Lung (tissue), 17 donors: ENCODE measurements at places on chromosomes 1 and 21. TPM values are rescaled to one million over a fixed set of nuclear protein-coding genes. Genes with fewer than 3 reads are reported as not detected.

CLCA1 gene
- polyA plus RNA-seq: not detected

BMP8A gene
- polyA plus RNA-seq: not detected

KANK4 gene
- polyA plus RNA-seq: 0.10 TPM

DNALI1 gene
- polyA plus RNA-seq: 31.2 TPM

RAP1A gene
- polyA plus RNA-seq: 72.2 TPM

SH2D2A gene
- 3.0 TPM for polyA plus RNA-seq

NBPF20 gene
- 0.63 TPM for polyA plus RNA-seq

- peak; percentile 20 for DNase-seq
These were observed 4.1 kb upstream of the BTG3 start for GRCh38 chr21:17616831-17617230.

DNA sequence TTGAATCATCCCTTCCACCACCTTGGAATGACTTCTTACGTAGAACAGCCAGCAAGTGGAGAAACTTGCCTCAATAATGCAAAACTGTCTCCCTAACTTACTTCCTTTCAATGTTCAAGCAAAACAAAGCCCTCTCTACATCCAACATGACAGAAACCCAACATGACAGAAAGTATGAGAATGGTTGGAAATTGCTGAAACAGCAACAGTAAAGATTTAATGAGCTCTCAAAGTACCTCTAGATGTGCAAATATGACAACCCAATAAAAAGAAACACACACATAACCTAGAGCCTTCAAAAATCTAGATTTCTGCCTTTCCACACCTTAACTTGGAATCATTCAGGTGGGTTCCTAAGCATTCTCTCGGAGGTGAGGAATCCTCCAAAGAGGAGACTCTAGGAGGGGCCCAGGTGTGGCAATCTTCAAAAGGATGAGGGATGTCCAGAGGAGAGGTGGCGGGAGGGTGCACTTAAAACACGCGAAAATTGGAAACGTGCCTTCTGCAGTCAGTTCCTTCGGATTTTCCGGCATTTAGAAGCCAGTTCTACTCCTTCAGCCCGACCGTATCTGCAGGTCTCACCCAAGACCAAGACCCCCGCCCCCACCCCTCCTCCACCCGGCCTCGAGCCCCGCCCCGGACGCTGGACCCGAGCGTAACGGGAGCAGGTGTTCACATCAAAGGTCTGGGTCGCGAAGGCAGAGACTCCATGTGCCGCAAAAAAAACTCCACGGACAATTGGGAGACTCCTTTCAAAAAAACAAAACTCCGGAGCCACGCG, 996 bp upstream of the MGST3 start:
- DNase-seq: no peak

GRCh38 chr1:36851595-36851994, 182.7 kb downstream of the GRIK3 start:
- DNase-seq: no peak

DNA sequence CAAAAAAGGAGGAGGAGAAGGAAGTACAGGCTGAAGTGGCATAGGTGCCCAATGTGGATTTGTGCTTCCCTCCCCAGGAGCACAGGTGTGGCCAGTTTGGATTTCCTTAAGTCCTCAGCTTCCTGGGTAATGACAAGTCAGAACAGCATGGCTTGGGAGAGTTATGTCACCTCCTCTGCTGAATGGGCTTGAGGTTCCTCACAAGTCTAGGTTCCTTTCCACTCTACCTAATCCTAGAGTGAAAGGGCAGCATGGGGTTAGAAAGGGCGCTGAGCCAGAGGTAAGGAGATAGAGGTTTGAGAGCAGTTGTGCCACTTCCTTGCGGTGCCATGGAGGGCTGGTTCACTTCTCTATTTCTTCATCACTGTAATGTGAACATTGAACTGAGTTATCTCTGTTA, 35.5 kb upstream of the IL20 start:
- DNase-seq: no peak

GRCh38 chr1:192920412-192920811, 111.6 kb downstream of the RGS2 start:
- no peak for DNase-seq

- peak; percentile 54 for DNase-seq
These were observed 12.8 kb upstream of the LMX1A start for GRCh38 chr1:165369255-165369848.

DNA sequence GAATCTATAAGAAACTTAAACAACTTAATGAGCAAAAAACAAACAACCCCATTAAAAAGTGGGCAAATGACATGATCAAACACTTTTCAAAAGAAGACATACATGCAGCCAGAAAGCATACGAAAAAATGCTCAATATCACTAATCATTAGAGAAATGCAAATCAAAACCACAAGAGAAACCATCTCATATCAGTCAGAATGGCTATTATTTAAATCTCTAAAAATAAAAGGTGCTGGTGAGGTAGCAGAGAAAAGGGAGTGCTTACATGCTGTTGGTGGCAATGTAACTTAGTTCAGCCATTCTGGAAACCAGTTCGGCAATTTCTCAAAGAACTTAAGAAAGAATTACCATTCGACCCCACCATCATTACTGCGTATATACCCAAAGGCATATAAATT, 147.7 kb downstream of the FAF1 start:
- DNase-seq: no peak

DNA sequence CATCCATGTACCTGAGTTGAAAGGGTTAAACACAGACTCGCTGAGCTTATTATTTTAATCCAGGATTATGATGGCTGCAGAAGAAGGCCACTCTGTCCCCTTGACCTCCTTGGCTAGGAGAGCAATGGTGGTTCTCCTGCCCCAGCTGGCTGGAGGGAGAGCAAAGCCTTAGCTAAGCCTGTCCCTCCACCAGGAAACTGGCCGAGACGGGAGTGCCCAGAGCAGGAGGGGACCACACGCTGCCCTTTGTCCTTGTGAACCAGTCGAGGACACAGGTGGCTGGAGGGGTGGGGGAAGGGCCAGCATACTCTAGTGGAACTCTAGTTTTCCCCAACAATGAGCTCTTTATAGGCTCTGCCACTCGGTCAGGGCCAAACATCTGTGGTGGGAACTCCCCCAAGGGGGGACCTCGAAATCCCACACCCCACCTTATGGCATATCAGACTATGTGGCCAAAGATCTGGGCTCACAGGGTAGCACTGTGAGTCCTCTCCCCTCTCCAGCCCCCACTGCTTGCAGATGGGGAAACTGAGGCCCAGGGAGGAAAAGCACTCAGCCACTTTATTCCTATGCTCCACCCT, 12.9 kb downstream of the KIAA1614 start:
- DNase-seq: no peak

DNA sequence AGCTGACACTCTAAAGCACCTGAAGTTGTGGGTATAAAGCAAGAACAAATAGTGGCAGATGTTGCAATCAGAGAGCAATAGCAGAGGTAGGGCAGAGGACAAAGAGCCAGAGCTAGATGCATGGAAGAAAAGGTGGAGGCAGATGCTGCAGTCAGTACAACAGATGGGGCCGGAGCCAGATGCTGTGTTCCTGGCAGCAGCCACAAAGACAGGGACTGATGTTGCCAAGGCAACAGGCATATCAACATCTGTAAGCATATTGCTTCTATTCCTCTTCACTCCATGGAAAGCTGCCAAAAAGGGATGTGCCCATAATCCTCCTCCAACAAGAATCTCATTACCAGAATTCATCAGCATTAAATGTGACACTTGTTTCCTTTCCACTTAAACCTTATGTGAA, 108.0 kb downstream of the TNNI3K start:
- DNase-seq: peak; percentile 75

DNA sequence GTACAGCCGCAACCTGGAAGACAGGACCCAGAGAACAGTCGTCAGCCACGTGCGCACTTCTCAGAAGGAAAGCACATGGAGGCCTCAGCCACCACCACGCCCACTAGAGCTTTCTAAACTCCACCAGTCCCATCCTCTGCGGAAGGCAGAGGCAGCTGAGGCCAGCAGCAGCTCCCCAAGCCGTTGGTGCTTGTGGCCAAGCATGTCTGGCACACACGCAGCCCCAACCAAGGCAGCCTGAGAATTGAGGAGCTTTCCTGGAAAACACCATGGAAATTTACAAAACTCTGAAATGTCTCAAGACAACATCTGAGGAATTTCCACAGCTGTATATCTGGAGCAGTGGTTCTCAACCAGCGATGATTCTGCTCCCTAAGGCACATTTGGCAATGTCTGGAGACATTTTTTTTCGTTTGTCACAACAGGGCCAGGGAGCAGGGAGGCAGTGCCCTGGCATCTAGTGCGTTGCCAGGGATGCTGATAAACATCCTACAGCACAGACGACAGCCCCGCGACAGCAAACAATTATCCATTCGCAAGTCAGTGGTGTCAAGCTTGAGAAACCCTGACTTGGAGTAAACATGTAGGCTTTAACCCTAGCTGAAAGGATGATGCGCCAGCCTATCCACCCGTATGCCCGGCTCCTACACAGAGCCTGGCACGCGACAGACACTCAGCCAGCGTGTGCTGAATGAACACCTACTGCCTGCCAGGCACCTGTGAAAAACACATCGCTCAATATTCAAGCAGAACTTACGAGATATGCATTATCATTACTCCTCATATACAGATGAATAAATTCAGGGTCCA, 24.7 kb downstream of the NPHP4 start:
- no peak for DNase-seq

GRCh38 chr1:117809764-117810163, 119.7 kb downstream of the GDAP2 start:
- DNase-seq: peak; percentile 27

DNA sequence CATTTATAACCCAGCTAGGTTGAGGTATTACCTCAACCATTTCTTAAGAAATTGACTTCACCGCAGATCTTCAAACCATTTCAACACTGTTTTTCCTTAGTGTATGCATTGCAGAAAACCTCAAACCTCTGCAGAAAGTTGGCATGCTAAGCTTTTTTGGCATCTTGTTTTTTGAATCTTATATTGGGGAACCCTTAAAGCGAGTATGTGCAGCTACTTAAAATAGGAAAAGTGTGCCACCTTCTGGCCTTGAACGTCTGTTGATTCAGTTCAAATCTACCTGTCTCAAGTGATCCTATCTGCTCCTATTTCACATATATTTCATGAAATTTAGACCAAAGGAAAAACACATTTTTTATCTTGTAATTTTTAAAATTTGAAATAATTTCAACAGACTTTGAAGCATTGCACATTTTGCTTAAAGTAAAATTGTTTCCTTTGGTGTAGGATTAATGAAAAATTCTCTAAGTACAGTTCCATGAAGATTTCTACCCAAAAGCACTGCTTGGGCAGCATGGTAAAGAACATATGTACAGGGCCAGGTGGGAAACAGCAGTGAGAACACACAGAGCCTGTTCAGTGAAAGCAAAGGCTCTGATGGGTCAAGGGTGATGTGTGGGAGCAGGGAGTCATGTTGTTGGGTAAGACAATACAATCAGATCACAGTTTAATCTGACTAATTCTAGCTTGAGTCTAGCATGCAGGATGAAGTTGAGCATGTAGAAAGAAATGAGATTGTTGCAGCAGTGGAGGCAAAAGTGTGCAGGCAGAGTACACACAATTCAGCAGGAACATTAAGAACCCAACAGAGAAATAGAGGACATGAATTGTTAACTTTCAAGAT, 17.2 kb downstream of the HENMT1 start:
- peak; percentile 56 for DNase-seq

GRCh38 chr1:71417421-71417820, 336.6 kb upstream of the ZRANB2 start:
- DNase-seq: no peak

GRCh38 chr1:184324972-184325371, 61.9 kb upstream of the C1orf21 start:
- no peak for DNase-seq

GRCh38 chr1:208357644-208358507, 113.7 kb upstream of the PLXNA2 start:
- DNase-seq: no peak

- DNase-seq: no peak
These were observed 48.8 kb downstream of the IER5 start for GRCh38 chr1:181137217-181137743.

DNA sequence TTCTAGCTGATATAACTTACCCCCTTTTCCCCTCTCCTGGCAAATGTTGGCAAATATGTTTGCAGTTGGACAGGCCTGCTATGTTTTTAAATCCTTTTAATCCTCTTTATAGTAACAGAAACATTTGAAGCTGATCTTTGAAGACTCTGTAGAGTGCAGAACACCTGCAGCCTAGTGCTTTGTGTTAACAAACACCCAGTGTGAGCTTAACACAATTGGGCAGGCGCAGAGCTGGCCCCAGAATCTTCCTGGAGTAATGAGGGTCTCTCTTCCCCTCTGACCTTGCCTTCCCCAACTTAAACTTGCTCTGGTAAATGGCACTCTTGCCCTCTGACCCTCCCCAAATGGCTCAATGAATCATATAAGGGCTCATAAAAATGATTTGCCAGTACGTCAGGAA, 247.9 kb upstream of the LYPLAL1 start:
- no peak for DNase-seq

DNA sequence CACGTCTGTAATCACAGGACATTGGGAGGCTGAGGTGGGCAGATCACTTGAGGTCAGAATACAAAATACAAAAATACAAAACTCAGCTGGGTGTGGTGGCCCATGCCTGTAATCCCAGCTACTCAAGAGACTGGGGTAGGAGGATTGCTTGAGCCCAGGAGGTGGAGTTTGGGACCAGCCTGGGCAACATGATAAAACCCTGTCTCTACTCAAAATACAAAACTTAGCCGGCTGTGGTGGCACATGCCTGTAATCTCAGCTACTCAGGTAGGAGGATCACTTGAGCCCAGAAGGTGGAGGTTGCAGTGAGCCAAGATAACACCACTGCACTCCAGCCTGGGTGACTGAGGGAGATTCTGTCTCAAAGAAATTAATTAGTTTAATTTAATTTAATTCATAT, 6.5 kb upstream of the ITLN1 start:
- DNase-seq: no peak

DNA sequence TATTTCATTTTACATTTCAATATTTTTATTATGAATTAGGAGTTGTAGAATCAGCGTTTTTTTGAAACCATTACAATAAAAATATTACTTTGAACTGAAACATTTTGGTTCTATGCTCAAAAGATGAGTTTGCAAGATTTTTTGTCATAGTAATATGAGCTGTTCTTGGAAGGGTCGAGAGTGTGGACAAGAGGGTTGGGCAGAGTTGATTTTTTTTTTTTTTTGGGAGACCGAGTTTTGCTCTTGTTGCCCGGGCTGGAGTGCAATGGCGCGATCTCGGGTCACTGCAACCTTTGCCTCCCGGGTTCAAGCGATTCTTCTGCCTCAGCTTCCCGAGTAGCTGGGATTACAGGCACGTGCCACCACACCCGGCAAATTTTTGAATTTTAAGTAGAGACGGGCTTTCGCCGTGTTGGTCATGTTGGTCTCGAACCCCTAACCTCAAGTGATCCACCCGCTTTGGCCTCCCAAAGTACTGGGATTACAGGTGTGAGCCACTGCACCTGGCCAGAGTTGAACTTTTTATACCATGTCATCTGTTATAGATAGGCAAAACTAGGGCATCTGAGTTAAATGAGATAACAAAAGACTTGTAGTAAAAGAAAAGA, 3.3 kb downstream of the CACYBP start:
- peak; percentile 40 for DNase-seq

GRCh38 chr1:221032637-221033280, 153.5 kb downstream of the HLX start:
- no peak for DNase-seq

- DNase-seq: no peak
These were observed 72.8 kb downstream of the ATF6 start for GRCh38 chr1:161838885-161839284.
